Vagina (tissue), 2 donors: ENCODE measurements at places on chromosomes 1 and 21. TPM values are rescaled to one million over a fixed set of nuclear protein-coding genes. Genes with fewer than 3 reads are reported as not detected.

NBPF6 gene
- not detected for total RNA-seq

HAO2 gene
- total RNA-seq: not detected

GBP6 gene
- total RNA-seq: 23.1 TPM

PDPN gene
- total RNA-seq: 43.7 TPM

JAM2 gene
- 9.1 TPM for total RNA-seq

GRCh38 chr1:110752941-110753725 is 78.4 kb upstream of the KCNA3 start:
- no peak overlapping the region for H3K27ac ChIP-seq
- no peaks in the 10 kb centered on the region for H3K27me3 ChIP-seq
- no peak overlapping the region for H3K4me3 ChIP-seq
- DNase-seq: no peak
- no peaks in the 10 kb centered on the region for H3K36me3 ChIP-seq
- no peaks in the 10 kb centered on the region for H3K4me1 ChIP-seq

DNA sequence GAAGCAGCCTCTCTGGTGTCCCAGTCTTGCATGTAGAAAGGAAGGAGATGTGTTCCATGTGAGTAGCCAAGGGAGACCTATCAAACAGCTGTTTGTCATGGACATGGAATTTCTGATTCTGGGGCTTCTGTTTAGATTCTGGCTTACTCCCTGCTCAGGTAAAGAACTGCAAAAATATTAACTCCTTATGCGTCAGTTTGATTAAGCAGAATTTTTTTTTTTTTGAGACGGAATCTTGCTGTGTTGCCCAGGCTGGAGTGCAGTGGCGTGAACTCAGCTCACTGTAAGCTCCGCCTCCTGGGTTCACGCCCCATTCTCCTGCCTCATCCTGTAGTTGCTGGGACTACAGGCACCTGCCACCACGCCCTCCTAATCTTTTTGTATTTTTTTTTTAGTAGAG is 6.8 kb downstream of the ARV1 start:
- H3K27ac ChIP-seq: no peak overlapping the region
- no peaks in the 10 kb centered on the region for H3K36me3 ChIP-seq
- H3K4me3 ChIP-seq: no peak overlapping the region
- H3K4me1 ChIP-seq: no peaks in the 10 kb centered on the region
- no peaks in the 10 kb centered on the region for H3K27me3 ChIP-seq
- no peak for DNase-seq

DNA sequence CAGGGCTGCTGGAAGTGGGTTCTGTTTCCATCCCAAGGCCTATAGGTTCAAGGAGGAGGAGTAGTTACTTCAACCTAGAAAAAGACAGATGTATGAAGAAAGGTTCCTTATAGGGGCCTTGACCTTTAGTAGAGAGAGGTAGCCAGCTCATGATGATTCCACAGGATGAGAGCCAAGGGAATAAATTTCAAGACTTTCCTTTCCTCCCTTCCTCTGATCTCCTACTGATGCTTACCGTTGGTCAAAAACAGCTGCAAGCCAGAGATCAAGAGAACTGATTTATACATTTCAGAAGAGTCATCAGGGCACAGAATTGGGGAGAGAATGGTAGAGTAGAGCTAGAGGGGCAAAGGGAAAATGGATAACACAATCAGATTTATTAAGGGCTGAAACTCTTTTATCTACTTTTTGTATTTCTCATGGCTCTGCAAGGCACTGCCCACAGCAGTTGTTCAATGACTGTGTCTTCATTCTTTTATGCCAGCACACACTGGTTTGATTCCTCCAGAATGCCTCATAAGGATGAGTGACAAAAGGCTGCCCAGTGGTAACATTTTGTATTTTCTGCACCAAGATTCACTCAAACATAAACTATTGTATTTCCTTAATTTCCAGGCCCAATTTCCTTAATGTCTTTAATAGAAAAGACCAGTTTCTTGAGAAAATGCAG is 37.4 kb downstream of the AK5 start:
- no peaks in the 10 kb centered on the region for H3K4me1 ChIP-seq
- H3K36me3 ChIP-seq: no peaks in the 10 kb centered on the region
- H3K27me3 ChIP-seq: no peaks in the 10 kb centered on the region
- H3K27ac ChIP-seq: no peak overlapping the region
- no peak overlapping the region for H3K4me3 ChIP-seq
- DNase-seq: no peak

GRCh38 chr21:38937844-38938243 is 132.1 kb downstream of the ETS2 start:
- no peak for DNase-seq
- no peak overlapping the region for H3K27ac ChIP-seq
- no peaks in the 10 kb centered on the region for H3K27me3 ChIP-seq
- H3K4me3 ChIP-seq: no peak overlapping the region

GRCh38 chr1:53080769-53081168 is 18.8 kb downstream of the PODN start:
- H3K4me3 ChIP-seq: no peak overlapping the region
- H3K4me1 ChIP-seq: no peaks in the 10 kb centered on the region
- no peak overlapping the region for H3K27ac ChIP-seq
- DNase-seq: no peak
- H3K36me3 ChIP-seq: peaks cover 14% of the 10 kb centered on the region

DNA sequence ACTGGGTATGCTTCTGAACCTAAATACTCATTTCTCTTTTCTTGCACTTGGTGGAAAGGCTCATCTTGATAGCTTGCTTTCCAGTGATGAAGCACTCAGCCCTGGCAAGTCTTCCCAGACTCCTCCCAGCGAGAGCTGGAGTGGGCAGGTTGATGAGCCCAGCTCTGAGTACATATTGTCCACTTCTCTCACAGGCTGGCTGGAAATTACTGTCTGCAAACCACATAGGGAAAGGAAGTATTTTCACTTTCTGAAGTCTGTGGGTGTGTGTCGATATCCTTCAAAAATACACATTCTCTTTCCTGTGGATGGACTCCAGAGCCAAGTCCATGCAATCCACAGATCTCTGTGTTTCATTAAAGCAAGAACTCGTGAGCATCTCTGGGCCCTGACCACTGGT is 38.7 kb upstream of the CNTN2 start:
- no peak overlapping the region for H3K4me3 ChIP-seq
- H3K27ac ChIP-seq: no peak overlapping the region
- H3K36me3 ChIP-seq: no peaks in the 10 kb centered on the region
- no peaks in the 10 kb centered on the region for H3K4me1 ChIP-seq
- no peak for DNase-seq
- no peaks in the 10 kb centered on the region for H3K27me3 ChIP-seq

DNA sequence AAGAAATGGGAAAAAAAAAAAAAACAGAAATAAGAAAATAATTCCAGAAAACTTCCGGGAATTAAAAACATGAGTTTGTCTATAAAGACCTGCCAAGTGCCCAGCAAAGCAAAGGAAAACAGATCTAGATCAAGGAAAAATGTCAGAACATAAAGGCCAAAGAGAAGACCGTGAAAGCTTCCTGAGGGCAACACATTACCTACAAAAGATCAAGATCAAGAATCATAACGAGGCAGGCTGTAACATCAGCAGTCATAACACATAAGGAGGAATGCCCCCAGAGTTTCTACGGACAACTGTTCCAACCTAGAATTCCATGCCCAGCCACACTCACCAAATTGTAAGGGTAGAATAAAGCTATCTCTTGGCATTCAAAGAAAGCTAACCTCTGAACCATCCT is 3.8 kb downstream of the CCSAP start:
- H3K36me3 ChIP-seq: no peaks in the 10 kb centered on the region
- no peaks in the 10 kb centered on the region for H3K27me3 ChIP-seq
- H3K27ac ChIP-seq: no peak overlapping the region
- H3K4me1 ChIP-seq: peaks cover 26% of the 10 kb centered on the region
- H3K4me3 ChIP-seq: no peak overlapping the region

- DNase-seq: no peak
- H3K36me3 ChIP-seq: no peaks in the 10 kb centered on the region
- no peak overlapping the region for H3K4me3 ChIP-seq
Measured at GRCh38 chr1:246034630-246035029, 472.4 kb downstream of the SMYD3 start.
